ENCODE measurements at places on chromosomes 13 and 19. TPM values are rescaled to one million over a fixed set of nuclear protein-coding genes. Genes with fewer than 3 reads are reported as not detected.

The NLRP12 gene
- 0.08 TPM for polyA plus RNA-seq

The GDF15 gene
- polyA plus RNA-seq = 107 TPM

The ZNF382 gene
- polyA plus RNA-seq = 1.6 TPM

The ZNF837 gene
- 1.6 TPM for polyA plus RNA-seq

The ZNF729 gene
- not detected for polyA plus RNA-seq

The CAPN12 gene
- 3.1 TPM for polyA plus RNA-seq

The CYP4F11 gene
- polyA plus RNA-seq = 0.18 TPM

The TEX101 gene
- 0.06 TPM for polyA plus RNA-seq

Data from adipose tissue (tissue), 3 donors.